Ascending aorta (tissue), 2 donors: ENCODE measurements at places on chromosomes 6 and 20.

GRCh38 chr6:38316099-38316868 lies 323.4 kb downstream of the BTBD9 start:
- no peaks in the 10 kb centered on the region for H3K27me3 ChIP-seq
- no peak overlapping the region for H3K4me3 ChIP-seq
- H3K4me1 ChIP-seq = no peaks in the 10 kb centered on the region
- no peaks in the 10 kb centered on the region for H3K36me3 ChIP-seq
- H3K27ac ChIP-seq = no peak overlapping the region
- no peak for DNase-seq

DNA sequence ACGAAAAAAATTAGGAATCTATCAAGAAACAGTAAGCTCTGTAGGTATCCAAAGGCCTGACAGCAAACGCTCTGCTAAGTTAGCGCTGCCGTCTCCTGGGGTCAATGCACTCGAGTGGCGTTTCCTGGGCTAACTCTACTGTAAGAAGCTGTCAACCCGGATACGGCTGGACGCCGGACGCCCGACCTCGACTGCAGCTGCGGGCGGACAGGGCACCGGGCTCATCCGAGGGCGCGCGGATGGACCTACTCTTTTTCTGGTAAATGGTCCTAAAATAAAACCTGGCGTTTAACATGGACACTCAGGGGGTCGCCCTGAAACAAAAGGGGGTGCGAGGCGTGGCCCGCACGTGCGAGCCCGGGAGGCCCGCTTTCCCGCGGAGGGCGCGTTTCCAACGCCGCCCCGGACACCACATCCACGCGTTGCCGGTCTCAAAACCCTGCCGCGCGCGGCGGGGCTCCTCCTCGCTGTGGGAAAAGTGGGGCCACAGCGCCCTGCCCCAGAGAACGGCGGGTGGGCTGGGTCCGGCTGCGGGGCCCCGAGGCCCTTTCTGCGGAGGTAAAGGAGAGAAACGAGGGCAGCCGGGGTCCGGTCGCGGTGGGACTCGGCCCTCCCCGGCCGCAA lies 537 bp downstream of the TCP1 start:
- H3K27me3 ChIP-seq = no peaks in the 10 kb centered on the region
- peak overlapping the region; percentile 93 for H3K27ac ChIP-seq
- peaks cover 12% of the 10 kb centered on the region for H3K36me3 ChIP-seq
- peak overlapping the region; percentile 85 for H3K4me3 ChIP-seq

DNA sequence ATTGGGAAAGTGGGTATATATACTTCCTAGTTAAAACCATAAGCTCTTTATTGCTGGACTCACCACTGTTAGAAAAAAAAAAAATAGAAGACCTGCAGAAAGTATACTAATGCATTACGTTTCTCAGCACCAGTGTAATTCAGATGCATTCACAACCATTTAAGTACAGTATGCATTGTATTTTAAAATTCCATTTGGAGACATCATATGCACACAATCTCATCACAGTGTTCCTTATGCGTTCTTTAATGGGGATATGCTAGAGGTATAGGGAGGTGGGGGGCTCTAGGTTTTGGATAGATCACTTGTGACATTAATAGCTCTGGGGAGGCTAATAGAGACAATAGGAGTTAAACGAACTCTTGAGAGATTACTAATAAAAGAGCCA lies 9.4 kb downstream of the TFAP2A start:
- no peak overlapping the region for H3K27ac ChIP-seq
- H3K27me3 ChIP-seq = peaks cover 10% of the 10 kb centered on the region
- H3K36me3 ChIP-seq = no peaks in the 10 kb centered on the region
- no peak for DNase-seq
- H3K4me3 ChIP-seq = no peak overlapping the region

DNA sequence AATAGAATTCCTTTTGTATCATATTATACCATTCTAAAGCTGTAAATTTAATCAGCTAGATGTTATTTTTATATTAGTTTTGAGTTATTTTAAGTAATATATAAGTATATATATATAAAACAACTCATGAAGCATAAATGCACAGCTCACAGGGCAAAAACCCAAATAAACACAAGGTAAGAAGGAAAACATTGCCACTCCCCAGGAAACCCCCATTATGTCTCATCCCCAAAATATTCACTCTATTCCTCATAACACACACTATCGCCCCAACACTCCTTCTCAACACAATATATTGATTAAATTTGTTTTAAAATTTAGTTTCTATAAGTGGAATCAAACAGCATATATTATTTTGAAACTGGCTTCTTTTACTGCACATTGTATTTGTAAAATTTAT lies 98.6 kb upstream of the FAM83B start:
- DNase-seq = no peak
- no peak overlapping the region for H3K4me3 ChIP-seq
- H3K27me3 ChIP-seq = no peaks in the 10 kb centered on the region
- H3K4me1 ChIP-seq = no peaks in the 10 kb centered on the region
- no peaks in the 10 kb centered on the region for H3K36me3 ChIP-seq

- H3K36me3 ChIP-seq = peaks cover 29% of the 10 kb centered on the region
- no peaks in the 10 kb centered on the region for H3K27me3 ChIP-seq
- DNase-seq = no peak
- H3K4me1 ChIP-seq = no peaks in the 10 kb centered on the region
- H3K4me3 ChIP-seq = no peak overlapping the region
Observed at GRCh38 chr20:4183361-4183760, 168.0 kb upstream of the RNF24 start.

DNA sequence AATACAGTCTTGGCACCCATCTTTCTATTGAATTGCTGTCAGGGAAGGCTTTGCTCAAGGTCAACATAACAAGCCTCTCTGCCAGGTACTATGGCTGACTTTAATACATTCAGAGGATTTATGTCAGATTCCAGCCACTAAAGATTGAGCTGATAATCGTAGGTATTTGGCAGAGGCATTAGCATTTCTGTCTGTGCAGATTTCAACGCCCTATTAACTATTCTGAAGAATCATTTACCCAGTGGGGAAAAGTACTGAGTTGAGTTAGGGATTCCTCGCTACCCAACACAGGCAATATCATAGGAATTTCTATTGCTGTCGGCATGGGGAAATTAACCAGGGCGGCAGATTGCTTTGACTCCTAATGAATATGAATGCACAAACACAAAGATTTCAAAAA lies 233.7 kb upstream of the SPTLC3 start:
- H3K4me1 ChIP-seq = no peaks in the 10 kb centered on the region
- H3K4me3 ChIP-seq = no peak overlapping the region
- H3K27me3 ChIP-seq = no peaks in the 10 kb centered on the region
- no peaks in the 10 kb centered on the region for H3K36me3 ChIP-seq
- H3K27ac ChIP-seq = no peak overlapping the region

- H3K27ac ChIP-seq = peak overlapping the region; percentile 35
- H3K27me3 ChIP-seq = no peaks in the 10 kb centered on the region
- H3K36me3 ChIP-seq = no peaks in the 10 kb centered on the region
Observed at GRCh38 chr6:169200893-169201514, 52.6 kb downstream of the THBS2 start.

DNA sequence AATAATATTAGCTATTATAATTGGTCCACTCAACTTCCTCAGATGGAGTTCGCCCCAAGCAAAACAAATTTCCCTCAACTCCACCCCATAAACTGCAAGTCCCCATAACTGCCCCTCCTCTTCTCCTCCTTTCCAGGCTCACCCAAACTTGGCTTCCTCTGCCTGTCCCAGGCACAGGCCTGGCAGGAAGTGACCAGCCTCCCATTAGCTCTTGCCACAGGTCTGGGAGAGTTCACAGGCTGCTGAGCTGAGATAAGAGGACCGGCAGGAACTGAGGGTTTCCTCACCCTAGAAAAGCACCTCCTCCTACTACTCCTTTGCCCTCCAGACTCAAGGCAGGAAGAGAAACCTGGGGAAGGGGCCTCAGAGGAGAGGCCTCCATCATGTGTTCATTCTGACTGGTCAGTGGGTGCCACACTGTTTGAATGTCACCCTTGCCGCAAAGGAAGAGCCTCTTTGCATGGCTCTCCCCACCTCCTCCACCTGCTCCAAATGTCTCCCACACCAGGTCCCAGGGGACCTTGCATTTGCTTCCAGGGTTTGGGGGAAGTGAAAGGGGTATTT lies 24.5 kb upstream of the SMIM29 start:
- no peaks in the 10 kb centered on the region for H3K36me3 ChIP-seq
- DNase-seq = peak; percentile 23
- no peaks in the 10 kb centered on the region for H3K27me3 ChIP-seq
- H3K4me3 ChIP-seq = no peak overlapping the region
- H3K27ac ChIP-seq = no peak overlapping the region

GRCh38 chr6:107819217-107819616 lies 4.9 kb downstream of the SCML4 start:
- H3K36me3 ChIP-seq = no peaks in the 10 kb centered on the region
- H3K27me3 ChIP-seq = no peaks in the 10 kb centered on the region
- no peak for DNase-seq
- no peaks in the 10 kb centered on the region for H3K4me1 ChIP-seq
- no peak overlapping the region for H3K27ac ChIP-seq

DNA sequence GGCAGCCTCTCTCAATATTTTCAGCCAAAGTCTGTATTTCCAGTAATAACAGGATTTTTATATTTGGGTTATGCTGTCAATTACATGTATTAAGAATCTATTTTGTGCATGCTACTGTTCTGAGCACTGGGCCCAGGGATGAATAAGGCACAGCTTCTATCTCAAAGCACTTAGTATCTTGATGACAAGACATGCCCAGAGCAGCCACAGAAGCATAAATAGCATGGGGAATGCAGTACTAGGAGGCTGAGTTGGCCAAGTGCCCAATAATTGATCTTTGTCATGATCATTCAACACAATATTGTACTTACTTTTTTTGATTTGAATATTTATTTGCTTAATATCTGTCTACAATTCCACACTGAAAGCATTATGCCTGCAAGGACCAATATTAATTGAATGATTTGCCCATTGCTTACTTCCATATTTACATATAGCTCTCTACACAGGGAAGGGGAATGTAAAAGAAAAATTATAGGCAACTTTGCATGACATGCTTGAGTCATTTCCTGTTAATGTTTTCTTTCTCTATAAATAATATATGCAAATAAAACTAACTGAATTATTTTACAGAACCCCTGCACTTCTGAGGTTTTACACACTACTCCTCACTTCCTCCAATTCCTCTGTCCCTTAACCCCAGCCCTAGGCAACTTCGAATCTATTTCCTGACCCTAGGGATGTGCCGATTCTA lies 298.9 kb upstream of the BMP2 start:
- DNase-seq = no peak
- H3K27me3 ChIP-seq = no peaks in the 10 kb centered on the region
- H3K4me3 ChIP-seq = no peak overlapping the region
- no peaks in the 10 kb centered on the region for H3K4me1 ChIP-seq

GRCh38 chr20:4813863-4814695 lies 92.4 kb downstream of the PRND start:
- no peaks in the 10 kb centered on the region for H3K27me3 ChIP-seq
- H3K36me3 ChIP-seq = no peaks in the 10 kb centered on the region
- peak overlapping the region; percentile 59 for H3K27ac ChIP-seq
- no peaks in the 10 kb centered on the region for H3K4me1 ChIP-seq
- peak overlapping the region; percentile 25 for H3K4me3 ChIP-seq

GRCh38 chr20:24909086-24909780 lies 39.8 kb upstream of the CST7 start:
- no peaks in the 10 kb centered on the region for H3K36me3 ChIP-seq
- H3K27ac ChIP-seq = no peak overlapping the region
- H3K4me1 ChIP-seq = no peaks in the 10 kb centered on the region
- DNase-seq = no peak

GRCh38 chr6:165986914-165987482 lies 180.7 kb downstream of the TBXT start:
- peak overlapping the region; percentile 47 for H3K4me3 ChIP-seq
- no peak for DNase-seq
- no peaks in the 10 kb centered on the region for H3K36me3 ChIP-seq
- H3K27ac ChIP-seq = no peak overlapping the region
- peaks cover 5% of the 10 kb centered on the region for H3K4me1 ChIP-seq
- no peaks in the 10 kb centered on the region for H3K27me3 ChIP-seq

- peak overlapping the region; percentile 88 for H3K27ac ChIP-seq
- H3K36me3 ChIP-seq = no peaks in the 10 kb centered on the region
- no peaks in the 10 kb centered on the region for H3K4me1 ChIP-seq
- no peaks in the 10 kb centered on the region for H3K27me3 ChIP-seq
- peak overlapping the region; percentile 85 for H3K4me3 ChIP-seq
Observed at GRCh38 chr6:79232696-79233462, 1.6 kb downstream of the HMGN3 start.

DNA sequence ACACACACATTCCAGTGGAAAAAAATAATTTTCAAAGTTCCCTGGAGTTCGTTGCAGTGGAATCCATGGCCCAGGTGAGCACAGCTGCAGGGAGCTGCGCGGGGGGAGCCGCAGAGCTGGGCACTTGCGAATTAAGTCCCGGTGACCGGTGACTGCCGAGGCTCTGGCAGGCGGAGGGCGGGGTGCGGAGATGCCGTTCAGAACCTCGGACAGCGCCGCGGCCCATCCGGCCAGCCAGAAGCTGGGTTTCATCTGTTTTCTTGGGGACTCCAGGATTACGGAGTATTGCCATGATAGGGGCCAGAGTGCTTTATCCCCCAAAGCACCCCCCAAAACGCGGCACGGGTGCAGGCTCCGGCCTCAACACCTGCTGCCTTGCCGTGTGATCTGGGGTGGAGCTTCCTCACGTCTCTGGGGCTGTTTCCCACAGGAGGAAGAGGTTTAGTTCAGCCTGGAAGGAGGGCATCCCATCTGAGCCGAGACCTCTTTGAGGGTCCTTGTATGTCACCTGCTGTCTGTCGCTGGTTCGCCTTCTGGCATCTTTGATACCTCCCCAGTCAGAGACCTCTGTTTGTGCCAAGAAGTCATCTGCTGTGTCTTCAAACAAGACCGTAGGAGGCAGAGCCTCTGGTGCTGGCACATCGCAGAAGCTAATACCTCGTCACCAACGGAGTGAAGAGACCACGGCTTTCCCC lies 99.4 kb downstream of the YTHDF1 start:
- no peak overlapping the region for H3K4me3 ChIP-seq
- H3K27ac ChIP-seq = no peak overlapping the region
- DNase-seq = no peak
- no peaks in the 10 kb centered on the region for H3K36me3 ChIP-seq
- no peaks in the 10 kb centered on the region for H3K4me1 ChIP-seq

DNA sequence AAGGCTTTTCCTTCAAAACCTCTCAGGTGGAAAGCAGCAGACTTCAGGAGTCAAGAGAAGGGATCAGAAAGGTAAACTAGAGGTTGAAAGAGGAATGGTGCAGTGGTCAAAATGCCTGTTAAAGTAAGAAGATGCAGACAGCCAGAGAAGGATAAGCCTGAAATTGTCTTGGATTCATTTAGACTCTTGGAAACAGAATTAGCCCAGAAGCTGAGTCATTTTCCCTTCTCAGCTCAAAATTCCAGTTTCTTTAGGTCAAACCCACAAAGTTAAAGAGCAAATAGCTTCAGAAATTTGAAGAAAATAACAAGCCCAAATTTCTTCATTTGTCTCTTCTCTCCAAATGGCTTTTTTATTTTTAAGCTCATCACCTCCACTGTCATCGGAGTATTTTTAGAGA lies 73.9 kb downstream of the DHX35 start:
- DNase-seq = no peak
- no peak overlapping the region for H3K27ac ChIP-seq
- H3K36me3 ChIP-seq = peaks cover 95% of the 10 kb centered on the region

GRCh38 chr20:19915111-19915798 lies 101.9 kb upstream of the NAA20 start:
- peak overlapping the region; percentile 28 for H3K27ac ChIP-seq
- peaks cover 10% of the 10 kb centered on the region for H3K4me1 ChIP-seq
- no peak for DNase-seq
- H3K27me3 ChIP-seq = no peaks in the 10 kb centered on the region

GRCh38 chr6:88840796-88841539 lies 122.5 kb downstream of the RNGTT start:
- H3K4me3 ChIP-seq = no peak overlapping the region
- H3K27ac ChIP-seq = no peak overlapping the region
- H3K27me3 ChIP-seq = no peaks in the 10 kb centered on the region

- no peaks in the 10 kb centered on the region for H3K27me3 ChIP-seq
- no peak for DNase-seq
- H3K4me3 ChIP-seq = no peak overlapping the region
- H3K27ac ChIP-seq = no peak overlapping the region
Observed at GRCh38 chr6:55918639-55919038, 43.2 kb upstream of the BMP5 start.
